Lower lobe of right lung (tissue), 2 donors: ENCODE measurements at places on chromosomes 3 and 15.

DNA sequence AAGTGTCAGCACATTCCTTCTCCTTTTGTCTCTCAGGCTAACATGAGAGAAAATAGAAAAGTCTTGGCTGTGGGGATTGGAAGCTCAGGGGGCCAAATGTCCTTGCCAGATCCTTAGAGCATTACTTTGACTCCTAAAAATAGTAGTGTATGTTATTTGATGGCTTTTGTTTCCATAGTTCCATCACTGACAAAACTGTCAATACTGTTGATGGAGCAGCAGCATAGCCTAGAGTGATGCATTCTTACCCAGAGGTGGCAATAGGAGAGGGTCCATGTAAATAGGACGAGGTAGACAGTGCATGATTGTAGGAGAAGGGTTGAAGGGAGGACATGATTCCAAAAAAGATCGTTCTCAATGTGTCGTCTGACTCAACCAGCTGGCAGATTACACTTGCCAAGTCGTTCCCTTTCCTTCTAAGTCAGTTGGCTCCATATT is 282.7 kb upstream of the TPRG1 start:
- no peak for DNase-seq

DNA sequence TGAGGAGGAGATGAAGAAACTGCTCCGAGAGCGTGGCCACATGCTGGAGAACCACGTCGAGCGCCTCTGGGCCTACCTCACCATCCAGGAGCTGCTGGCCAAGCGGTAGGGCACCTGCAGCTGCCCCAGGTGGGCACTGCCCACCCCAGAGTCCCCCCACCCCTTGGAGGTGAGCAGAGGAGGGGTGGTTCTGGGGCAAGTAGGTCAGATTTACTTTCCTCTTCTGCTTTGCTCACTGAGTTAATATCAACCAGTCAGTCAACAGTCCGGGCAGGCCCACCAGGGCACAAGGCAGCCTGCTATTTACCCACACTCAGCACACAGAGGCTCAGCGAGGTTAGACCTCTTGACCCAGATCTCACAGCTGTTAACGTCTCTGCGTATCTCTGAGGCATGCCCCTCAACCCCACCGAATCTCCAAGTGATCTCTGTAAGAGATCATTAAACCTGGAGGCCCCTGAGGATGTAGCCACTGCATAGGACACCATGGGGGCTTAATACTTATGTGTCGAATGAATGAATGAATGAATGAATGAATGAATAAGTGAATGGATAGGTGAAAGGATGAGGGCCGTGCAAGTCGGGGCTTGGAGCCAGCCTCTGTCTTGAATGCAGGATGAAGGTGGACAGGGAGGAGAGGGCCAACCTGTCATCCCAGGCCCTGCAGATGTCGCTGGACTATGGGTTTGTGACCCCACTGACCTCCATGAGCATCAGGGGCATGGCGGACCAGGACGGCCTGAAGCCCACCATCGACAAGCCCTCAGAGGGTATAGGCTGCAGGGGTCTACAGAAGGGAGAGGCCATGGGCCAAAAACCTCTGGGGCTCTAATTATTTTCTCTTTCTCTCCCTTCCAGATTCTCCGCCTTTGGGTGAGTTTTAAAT is 8.0 kb upstream of the ITIH3 start:
- peak; percentile 35 for DNase-seq

DNA sequence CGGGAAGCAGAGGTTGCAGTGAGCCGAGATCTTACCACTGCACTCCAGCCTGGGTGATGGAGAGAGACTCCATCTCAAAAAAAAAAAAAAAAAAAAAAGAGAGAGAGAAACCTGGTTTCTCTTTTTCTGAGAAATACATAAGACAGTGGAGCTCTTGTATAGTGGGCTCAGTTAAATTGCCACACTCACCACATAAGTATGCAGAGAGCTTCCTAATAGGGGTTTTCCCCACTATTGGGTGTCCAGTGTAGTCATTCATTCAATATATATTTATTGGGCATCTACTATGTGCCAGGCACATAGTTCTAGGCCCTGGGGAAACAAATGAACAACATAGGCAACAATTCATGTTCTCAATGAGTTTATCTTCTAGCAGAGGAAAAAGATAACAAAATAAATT is 48.9 kb upstream of the FMN1 start:
- DNase-seq: no peak

DNA sequence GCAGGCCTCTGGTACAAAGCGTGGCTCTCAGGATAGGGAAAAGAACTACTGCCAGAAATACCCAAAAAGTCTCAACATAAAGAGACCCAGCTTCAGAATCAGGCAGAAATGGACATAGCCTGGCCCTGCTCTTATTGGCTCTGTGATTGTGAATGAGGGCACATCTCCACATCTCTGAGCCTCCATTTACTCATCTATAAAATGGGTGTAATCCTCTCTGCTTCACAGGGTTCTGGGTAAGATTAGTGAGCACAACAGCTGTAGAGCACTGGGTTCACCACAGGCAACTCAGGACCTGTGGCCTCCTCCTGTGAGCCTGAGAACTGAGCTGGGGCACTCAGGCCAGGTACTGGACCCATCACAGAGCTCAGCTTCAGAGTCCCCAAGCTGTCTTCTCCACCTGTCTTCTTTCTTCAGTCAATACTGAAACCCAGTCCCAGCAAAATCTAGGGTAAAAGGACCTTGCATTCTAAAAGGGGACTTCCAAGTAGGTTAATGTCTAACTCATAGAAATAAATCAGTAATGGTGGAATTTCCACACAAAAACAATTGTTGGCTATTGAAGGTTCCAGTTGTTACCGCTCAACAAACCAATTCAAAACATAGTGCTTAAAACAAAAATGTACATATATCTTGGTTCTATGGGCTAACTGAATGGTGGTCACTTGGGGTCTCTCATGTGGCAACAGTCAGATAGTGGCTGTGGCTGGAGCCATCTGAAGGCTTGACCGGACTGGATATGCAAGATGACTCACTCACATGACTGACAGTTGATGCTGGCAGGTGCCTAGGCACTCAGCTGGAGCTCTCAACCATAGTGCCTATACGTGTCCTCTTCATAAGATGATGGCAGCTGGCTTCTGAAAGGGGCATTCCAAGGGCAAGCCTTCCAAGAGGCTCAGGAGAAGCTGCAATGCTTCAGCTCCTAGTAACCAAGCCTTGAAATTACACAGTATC is 47.3 kb downstream of the TRIM42 start:
- no peak for DNase-seq

- DNase-seq: no peak
Measured at GRCh38 chr15:76449455-76449854, 112.9 kb downstream of the ISL2 start.

DNA sequence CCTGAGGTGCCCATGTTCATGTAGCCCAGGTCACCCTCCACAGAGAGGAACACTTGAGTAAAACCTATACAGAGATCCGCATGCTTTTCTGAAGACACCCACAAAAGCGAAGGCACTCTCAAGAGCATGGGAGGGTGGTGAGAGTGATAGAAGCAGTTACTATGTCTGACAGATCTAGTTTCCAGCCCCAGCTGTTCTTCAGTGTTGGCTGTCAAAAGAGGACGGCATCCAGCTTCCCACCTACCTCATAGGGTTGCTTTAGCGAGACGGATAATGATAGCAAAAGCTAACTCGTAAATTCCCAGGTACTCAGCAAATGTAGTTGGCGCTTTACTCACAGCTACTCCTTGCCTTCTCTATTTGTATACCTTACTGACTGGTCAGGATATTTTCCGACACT is 3.0 kb upstream of the MEX3B start:
- no peak for DNase-seq

GRCh38 chr15:33124811-33125210 is 69.7 kb downstream of the FMN1 start:
- DNase-seq: no peak

DNA sequence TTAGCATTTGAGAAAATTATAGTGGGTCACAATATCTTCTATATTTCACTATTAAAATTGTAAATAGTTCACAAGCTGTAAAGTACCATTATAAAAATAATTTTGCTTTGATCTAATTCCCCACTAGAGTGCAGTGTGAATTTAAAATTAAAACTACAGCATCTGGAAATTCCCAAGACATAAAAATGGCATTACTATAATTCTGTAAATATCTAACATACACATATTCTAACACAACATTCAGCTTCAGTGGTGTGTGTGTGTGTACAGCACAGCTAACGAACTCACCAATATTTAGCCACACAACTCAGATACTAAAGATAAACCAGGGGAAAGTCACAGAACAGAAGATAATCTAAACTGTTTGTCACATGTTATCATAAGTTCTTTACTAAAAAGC is 424.9 kb upstream of the ZNF385D start:
- no peak for DNase-seq

DNA sequence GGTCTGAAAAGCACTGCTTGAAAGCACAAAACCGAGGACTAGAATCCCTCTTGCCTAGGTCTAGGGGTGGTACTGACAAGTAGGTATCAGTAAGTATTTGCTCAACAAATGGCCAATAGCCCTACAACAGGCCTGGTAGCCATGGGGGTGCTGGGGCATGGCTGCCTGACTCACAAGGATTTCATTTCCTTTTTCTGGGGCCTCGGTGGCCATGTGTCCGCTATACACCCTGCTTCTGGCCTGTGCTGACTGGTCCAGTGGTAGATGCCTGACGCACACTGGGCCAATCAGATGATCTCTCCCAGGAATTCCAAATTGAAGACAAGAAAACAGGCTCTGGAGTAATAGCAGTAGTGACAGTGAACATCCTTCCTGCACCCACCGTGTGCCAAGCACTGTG is 29.4 kb downstream of the MELTF start:
- DNase-seq: no peak

GRCh38 chr15:39411102-39411989 is 169.5 kb upstream of the THBS1 start:
- no peak for DNase-seq

- DNase-seq: no peak
Measured at GRCh38 chr3:15327941-15328340, 4.4 kb downstream of the SH3BP5 start.

DNA sequence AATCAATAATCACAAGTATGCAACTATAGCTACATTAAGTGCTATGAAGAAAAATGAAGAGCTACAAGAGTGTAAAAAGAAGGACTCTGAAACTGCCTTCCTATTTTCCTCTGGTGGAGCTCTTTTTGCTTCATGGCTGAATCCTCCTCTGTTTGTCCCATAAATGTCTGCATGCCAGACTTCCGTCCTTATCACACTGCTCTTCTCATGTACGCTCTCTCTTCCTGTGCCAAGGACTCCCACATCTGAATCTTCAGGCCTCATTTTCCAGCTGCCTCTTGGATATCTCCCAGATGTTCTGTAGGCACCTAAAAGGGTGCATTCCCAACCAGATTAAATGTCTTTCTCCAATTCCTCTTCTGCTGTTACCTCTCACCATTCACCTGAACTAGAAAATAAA is 123.7 kb downstream of the MECOM start:
- DNase-seq: no peak

- DNase-seq: no peak
Measured at GRCh38 chr3:66405701-66406091, 95.1 kb downstream of the LRIG1 start.

DNA sequence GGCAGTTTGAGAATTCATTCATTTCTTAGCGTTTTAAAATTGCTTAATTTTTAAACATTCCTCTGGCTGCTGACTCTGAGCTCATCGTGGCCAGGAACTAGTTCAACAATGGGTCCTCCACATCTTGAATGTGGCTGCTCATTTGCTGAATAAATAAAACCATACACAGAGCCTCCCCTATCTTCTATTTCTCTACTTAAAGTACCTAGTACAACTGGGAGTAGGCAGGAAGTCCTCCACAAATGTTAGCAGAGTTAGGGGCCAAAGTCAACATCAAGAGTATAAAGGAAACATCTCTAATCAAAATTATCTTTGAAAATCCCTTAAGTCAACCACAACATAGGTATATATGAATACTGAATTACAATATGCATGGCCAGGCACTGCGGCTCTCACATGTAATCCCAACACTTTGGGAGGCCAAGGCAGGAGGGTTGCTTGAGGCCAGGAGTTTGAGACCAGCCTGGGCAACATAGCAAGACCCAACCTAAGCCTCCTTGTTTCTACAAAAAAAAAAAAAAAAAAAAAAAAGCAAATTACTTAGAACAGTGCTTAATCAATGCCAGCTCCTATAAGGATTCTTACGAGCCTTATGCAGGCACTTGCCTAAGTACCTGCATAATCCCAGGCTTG is 57.5 kb upstream of the LMOD3 start:
- DNase-seq: no peak

GRCh38 chr3:14410503-14411165 is 8.2 kb downstream of the SLC6A6 start:
- peak; percentile 76 for DNase-seq

DNA sequence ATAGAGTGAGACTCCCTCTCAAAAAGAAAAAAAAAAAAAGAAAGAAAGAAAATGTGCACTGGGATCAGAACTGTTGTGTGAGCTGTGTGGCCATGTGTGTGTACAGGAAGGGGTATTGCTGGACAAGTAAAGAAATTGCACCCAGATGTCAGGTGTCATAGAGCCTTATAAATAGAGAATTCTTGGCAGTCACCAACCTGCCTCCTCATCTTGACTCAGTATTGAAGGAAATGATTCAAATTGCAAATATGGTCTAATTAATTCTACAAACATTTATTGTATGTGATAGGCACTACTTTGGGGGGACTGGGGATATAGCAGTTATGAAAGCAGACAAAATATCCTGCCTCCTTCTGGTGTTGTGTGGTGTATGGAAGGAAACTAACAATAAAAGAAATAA is 243.8 kb upstream of the TTC14 start:
- DNase-seq: no peak

DNA sequence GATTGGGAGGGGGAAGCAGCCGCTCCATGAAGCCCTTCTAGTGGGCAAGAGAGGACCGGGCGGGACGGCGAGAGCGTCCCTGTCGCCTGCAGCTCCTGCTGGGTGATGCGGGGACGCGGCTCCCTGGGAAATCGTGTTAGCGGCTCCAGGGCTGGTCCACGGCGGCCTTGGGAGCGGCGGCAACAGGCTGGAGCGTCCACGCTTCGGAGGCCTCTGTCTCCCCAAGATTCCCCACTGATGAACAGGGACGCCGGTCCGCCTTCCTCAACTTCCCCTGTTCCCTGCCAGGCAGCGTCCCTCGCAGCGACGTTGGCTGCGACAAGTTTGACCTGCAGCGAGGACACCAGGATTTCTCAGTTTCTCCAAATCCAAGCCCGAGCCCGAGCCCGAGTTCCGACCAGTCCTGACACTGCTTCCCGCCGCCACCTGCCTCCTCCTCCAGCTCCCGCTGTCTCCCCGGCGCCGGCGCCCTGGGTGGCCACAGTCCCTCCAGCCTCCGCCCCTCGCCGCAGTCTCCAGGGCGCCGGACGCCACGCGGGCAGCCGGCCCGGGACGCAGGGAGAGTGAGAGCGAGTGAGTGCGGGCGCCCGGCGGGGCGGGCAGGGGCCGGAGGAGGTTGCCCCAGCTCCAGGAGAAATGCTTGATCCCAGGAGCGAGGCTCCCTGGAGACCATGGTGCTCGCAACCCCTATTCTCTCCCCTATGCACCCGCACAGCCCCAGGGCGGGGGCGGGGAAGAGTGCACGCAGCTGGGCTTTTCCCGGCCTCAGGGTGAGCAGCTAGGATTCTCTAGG is 78.1 kb upstream of the RNF7 start:
- peak; percentile 79 for DNase-seq

- no peak for DNase-seq
Measured at GRCh38 chr15:62622775-62623174, 419.8 kb upstream of the TPM1 start.

- no peak for DNase-seq
Measured at GRCh38 chr3:127120851-127121647, 71.9 kb upstream of the PRR23E start.
